ENCODE measurements at places on chromosomes 2 and 18.

GRCh38 chr2:15195813-15196212 lies 365.3 kb downstream of the NBAS start:
- no peak for DNase-seq

- no peak for DNase-seq
Measured at GRCh38 chr2:208280933-208281332, 14.9 kb downstream of the PIKFYVE start.

DNA sequence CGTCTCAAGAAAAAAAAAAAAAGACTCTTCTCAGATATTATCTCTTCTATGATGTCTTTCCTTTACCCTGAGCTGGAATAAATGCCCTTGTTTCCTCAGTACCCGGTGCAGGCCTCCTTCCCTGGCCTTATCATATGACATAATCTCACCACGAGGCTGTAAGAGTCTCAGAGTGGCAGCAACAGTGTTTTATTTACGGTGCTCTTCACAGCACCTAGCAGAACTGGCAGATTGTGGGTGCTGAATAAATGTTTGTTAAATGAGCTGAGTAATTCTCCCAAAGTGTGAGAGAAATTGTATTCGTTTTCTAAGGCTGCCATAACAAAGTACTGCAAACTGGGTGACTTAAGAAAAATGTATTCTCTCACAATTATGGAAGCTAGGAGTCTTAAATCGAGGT lies 82.8 kb upstream of the CD28 start:
- DNase-seq: no peak

- DNase-seq: no peak
Measured at GRCh38 chr18:21933931-21934765, 193.6 kb downstream of the MIB1 start.

DNA sequence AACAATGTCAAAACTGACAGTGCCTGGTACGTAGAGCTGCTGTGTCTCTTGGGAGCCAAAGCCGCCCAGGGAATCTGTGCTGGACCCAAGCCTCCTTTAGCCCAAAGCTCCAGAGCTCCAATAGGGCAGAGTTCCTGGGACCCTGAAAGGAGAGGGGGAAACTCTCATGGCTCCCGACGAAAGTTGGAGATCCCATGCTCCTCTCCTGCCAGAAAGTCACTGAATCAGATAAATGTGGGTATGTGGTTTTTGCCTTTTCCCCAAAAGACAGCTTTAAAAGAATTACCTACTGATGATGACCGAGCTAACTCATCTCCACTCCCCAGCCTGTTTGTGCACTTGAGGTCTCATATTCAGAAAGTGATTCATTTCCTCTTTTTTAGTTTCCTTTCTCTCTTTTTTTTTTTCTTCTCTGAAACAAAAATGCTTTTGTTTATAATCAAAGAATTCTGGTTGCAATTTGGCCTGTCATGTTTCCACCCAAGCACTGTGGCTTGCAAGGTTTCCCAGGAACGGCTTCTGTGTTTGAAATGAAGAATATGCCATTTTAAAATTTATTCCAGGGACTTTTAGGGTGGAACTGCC lies 14.1 kb upstream of the PMAIP1 start:
- DNase-seq: no peak

DNA sequence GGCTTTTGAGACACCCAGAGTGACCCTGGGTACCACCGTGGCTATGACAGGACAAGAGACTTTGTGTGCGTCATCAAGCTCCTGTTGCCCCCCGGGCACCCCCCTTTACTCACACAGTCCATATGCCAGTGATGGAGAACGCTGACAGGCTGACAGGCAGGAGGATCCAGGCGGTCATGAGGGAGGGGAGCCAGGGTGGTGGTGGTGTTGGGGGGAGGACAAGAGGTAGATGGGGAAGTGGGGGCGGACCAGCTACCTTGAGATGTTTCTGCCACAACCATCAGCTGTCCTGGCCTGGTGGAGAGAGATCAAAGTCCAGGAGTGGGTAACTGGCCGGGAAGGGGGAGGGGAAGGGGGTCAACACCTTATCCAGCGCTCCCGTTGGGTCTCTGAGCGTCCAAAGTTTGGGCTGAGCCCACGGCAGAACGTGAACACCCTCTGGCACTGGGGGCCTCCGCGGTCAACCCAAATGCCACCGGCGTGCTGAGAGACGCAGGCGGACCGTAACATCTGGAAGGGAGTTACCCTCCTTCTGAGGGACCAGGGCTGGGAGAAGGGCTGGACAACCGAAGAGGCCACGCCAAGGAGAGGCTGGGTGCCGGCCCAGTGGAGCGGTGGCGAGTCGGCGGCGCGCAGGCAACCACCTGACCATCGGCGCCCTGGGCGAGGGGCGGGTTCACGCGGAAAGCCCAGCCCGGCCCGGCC lies 575 bp downstream of the TMEM150A start:
- DNase-seq: no peak

DNA sequence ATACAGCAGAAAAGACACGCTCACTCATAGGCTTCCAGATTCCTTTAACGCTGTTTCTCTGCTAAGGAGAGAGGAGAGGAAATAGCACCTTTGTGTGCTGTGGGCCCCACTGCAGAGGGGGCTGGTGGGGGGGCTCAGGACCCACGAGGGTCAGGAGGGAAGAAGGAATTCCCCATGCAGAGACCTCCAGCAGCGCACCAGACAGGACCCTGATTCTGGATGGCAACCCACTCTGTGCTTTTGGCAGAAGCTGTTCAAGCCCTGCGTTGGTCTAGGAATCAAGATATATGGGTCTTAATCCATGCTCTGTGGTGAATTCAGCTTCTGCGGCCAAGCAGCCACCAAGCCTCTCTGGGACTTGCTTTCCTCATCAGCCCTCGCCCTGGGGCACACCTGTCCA lies 31.0 kb downstream of the MYCN start:
- no peak for DNase-seq

DNA sequence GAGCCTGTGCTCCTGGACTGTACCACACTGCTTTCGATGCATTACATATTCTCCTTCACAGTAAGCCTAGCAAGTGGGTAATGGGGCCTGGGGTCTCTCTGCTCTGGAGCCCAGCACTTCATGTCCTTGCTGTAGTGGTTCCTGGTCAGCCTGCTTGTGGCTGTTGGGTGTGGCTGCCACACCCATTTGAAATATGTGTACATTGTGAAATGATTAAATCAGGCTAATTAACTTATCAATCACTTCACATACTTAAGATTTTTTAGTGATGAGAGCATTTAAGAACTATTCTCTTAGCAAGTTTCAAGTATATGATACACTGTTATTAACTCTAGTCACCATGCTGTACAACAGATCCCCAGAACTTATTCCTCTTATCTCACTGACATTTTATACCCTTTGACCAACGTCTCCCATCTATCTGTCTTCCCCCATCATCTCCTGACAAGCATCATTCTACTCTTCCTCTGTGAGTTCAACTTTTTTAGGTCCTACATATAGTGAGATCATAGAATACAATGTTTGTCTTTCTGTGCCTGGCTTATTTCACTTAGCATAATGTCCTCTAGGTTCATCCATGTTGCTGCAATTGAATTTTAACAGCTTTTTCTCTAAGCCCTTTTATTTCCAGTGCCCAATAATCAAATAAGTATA lies 92.1 kb downstream of the LYPD6 start:
- DNase-seq: no peak

GRCh38 chr18:60987963-60988362 lies 345.3 kb upstream of the CDH20 start:
- no peak for DNase-seq

GRCh38 chr2:236827997-236828396 lies 257.7 kb upstream of the COPS8 start:
- DNase-seq: no peak

- DNase-seq: no peak
Measured at GRCh38 chr2:118268268-118268667, 180.0 kb downstream of the INSIG2 start.
